ENCODE measurements at places on chromosomes 2 and 18.

DNA sequence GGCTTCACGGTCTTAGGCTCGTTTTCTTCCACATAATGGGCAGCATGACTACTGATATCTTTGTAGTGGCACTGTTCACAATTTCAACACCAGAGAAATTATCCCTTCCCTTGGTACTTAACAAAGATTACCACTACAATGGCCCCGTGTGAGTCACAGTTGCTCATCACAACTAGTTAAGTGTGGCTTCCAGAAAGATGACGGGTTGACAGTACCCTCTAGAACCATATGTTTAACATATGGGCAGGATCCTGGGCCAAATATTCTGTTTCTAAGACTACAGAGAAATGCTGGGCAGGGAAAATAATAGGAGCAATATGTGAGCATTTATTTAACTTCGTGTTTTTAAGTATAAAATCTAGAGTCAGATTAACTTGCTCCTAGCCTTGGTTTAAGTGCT, 780.1 kb upstream of the LINC00305 start:
- DNase-seq = no peak

- no peak for DNase-seq
Observed at GRCh38 chr2:9800975-9801726, 42.1 kb upstream of the TAF1B start.

DNA sequence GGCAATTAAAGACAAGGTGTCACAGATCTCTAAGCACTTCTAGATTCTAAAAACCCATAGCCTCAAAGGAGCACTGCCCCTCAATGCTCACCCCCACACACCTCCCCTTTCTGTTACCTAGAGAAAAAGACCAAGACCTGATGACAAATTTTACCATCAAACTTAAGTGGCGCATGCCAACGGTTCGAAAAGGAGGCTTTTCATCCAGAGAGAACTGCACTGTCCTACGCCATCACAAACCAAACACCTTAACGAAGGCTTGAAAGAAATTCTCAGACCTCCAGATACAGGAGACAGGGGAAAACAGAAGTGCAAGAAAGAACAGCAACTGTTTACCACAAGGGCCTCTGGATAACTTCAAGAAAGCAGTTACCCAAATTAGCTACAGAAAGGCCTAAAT, 2.0 kb upstream of the ZC3H6 start:
- DNase-seq = no peak

DNA sequence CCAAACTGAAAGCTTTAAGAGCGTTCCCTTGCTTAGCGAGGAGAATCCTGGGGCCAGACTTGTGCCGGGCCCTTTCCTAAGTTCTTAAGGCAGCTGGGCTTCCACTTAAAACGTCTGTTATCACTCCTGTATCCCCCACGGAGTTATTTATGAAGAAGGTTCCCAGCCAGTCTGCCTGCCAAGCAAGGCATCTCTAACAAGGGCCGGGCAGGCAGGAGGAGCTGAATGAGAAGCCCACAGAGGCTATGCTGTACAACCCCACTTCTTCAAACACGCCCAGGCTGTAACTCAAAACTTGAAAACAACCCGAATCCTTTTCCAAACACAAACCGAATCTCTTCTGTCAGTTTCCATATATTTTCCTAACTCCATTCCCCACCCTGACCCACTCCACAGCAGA, 39.0 kb upstream of the ZFP36L2 start:
- DNase-seq = no peak

DNA sequence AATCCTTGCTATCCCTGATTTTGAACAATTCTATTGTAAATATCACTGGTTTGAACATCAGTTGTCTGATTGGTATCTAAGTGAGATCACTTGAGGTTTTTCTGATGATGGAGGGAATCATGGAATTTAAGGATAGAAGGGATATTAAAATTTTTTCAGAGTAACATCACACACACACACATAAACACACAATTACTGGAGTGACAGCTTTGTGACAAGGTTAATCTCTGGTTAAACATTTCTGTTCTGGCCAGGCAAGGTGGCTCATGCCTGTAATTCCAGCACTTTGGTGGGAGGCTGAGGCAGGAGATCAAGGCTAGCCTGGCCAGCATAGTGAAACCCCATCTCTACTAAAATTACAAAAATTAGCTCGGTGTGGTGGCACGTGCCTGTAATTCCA, 85.3 kb downstream of the SOCS6 start:
- DNase-seq = no peak

- DNase-seq = no peak
Observed at GRCh38 chr18:45557287-45557686, 58.0 kb upstream of the SLC14A2 start.

- no peak for DNase-seq
Observed at GRCh38 chr2:42495234-42495581, 1.4 kb upstream of the KCNG3 start.

GRCh38 chr18:7205346-7205745, 25.5 kb upstream of the LRRC30 start:
- DNase-seq = no peak

GRCh38 chr2:45255563-45255962, 246.3 kb upstream of the SIX2 start:
- no peak for DNase-seq

GRCh38 chr2:191521608-191522208, 156.2 kb upstream of the NABP1 start:
- DNase-seq = peak; percentile 7

- DNase-seq = no peak
Observed at GRCh38 chr2:41878056-41878455, 169.8 kb upstream of the PKDCC start.

- no peak for DNase-seq
Observed at GRCh38 chr2:190767821-190768220, 112.8 kb upstream of the GLS start.

DNA sequence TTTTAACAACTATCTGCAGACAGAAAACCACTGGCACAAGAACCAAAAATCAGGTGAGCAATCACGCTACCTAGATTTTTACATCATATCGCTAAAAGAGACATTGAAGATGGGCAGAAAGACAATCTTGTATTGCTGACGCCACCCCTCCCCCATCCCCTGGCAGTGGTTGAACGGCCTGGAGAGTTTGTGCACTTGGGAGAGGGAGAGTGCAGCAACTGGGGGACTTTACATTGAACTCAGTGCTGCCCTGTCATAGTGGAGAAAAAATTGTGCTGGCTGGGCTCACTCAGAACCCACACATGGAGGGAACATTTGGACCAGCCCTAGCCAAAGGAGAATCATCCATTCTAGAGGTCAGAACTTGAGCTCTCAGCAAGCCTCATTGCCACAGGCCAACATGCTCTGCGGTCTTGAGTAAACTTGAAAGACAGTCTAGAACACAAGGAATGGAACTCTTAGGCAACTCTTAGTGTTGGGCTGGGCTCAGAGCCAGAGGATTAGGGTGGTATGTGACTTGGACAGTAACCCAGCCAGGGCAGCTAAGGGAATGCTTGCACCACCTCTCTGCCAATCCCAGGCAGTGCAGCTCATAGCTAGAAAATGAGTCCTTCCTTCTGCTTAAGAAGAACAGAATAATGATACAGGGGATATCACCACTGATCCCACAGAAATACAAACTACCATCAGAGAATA, 220.0 kb upstream of the CYP26B1 start:
- DNase-seq = no peak

- peak; percentile 35 for DNase-seq
Observed at GRCh38 chr2:188798159-188798558, 176.0 kb upstream of the COL3A1 start.

GRCh38 chr2:190627448-190628412, 21.2 kb upstream of the NAB1 start:
- peak; percentile 15 for DNase-seq

DNA sequence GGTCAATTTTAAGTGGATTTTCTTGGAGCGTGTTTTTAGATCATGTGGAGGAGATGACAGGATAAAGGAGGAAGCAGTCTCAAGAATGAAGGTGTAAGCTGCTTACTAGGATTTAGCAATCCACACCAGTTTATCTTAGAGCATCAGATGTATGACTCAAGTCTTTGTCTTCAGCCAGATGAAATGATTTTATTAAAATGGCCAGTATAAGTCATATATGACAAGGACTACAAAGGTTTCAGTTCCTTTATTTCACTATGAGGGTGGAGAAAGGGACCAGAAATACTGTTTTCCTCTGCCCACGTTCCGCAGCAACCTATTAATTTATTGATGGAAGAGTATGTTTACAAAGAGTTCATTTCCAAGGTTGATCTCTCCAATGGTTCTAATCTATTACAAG, 970.5 kb upstream of the SLC39A10 start:
- no peak for DNase-seq

GRCh38 chr2:226903179-226903578, 67.3 kb downstream of the RHBDD1 start:
- DNase-seq = no peak

- DNase-seq = peak; percentile 45
Observed at GRCh38 chr18:76205906-76206305, 289.1 kb downstream of the ZNF516 start.

GRCh38 chr2:74183878-74184277, 5.2 kb upstream of the MOB1A start:
- DNase-seq = no peak

DNA sequence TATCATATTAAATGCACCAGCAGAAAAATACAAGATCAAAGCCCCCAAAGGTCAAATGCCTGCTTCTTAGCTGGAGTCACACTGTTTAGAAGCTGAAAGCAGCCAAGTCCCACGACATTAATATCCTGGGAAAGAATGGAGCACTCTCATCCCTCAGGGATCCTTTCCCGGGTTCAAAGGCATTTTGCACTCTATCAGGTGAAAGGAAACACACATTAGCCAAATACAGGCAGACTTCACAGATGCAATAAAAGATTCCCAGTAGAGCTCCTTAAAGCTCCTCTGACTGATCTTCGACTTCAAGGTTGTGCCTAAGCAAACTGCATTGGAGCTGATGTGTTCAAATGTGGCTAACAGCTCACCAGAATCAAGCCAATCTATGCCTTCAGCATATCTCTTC, 158.4 kb downstream of the RNF152 start:
- no peak for DNase-seq

DNA sequence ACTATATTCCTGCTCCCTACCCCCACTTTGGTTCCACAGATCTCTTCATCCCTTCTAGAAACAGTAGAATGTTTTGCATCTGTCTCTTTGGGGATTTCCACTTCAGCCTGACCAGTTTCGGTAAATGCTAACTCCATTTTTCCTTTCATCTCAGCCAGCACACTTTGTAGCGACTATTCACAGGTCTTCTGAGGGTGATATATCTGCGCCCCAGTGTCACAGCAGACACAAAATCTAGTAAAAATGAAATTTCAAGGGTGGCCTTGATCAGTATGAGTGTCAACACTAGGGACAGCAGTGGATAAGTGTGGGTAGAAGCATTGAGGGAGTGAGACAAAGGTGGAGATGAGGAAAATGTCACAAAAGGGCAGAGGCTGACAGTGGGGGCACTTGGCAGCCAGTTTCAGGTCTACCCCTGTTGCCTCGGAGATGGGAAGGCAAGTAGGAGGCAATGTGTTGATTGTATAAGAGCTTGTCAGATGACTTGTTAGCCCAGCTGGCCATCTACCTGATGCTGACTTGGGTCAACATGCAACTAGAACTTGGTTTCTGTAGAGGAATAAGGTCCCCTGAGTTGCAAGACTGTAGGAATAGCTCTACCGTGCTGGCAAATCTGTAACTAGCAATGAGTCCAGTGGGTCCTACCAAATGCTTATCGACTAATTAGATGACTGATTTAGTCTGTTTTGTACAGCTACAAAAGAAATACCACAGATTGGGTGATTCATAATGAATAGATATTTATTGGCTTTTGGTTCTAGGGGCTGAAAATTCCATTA, 60.7 kb downstream of the CXCR4 start:
- DNase-seq = no peak

DNA sequence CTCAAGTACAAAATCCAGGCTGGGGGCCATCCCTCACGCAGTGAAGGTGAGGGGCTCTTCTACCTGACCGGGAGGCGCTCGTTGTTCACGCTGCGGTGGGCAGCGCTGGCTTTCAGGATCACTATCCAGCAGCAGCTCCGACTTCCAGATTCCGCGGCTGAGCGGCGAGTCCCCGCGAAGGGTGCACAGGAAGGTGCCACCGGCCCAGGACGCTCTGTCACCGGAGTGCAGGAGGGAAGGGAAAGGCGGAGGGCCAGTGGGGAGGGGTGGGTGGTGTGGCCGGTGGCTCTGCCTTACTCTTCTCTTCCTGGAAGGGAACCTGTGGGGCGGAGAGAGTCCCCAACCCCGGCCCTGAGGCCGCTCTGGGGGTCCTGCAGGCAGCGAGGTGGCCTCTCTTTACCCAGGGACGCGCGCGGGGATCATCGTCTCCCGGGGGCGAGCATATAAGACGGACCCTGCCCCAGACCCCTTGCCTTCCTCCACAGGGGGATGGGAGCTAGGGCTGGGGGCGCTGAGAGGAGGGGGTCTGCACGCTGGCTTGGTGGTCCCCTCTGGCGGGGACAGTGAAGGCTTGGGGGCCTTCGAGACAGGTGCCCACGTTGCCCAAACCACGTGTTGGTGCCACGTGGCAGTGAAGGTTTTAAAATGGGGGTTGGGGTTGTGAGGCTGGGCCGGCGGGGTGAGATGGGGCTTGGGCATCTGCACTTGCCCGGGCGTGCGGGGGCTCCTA, 26.9 kb upstream of the HS6ST1 start:
- DNase-seq = no peak

DNA sequence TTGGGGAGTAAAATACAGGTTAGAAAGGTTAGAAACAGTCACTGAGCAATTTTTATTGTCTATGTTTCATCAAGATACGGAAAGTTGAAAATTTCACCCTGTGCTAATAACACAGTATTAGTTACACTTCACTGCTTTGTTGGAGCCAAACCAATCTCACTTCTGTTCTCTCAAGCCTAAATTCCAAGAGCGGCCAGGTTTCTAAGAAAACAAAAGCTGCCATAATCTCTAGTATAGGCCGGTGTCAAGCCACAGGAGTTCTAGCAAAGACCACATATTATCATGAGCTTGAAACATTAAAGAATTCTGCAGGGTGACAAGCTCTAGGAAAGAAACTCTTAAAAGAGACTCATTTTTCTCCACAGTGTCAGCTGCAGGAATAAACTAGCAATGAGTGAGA, 128.7 kb downstream of the TXNL1 start:
- DNase-seq = no peak

- DNase-seq = no peak
Observed at GRCh38 chr2:134083548-134083947, 170.3 kb upstream of the MGAT5 start.

- DNase-seq = no peak
Observed at GRCh38 chr18:50816419-50817166, 3.2 kb downstream of the MRO start.

DNA sequence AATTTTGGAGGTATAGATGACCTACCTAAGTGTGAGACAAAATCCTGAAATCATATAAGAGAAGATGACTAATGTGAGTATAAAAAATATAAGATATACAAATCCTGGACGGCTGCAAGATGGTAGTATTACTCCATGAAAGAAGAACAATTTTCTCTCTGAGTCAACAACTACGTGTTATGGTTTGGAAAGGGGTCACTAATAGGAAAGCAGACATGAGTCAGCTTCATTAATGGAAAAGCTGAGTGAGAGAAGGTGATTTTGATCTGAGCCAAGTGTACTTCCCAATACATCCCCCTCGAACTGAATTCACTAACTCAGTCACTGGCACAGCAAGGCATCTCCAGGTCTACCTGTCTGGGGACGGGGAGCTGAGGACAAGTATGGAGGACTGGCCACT, 20.1 kb upstream of the SELENOI start:
- no peak for DNase-seq

GRCh38 chr2:177314194-177314593, 49.7 kb upstream of the NFE2L2 start:
- DNase-seq = no peak

- no peak for DNase-seq
Observed at GRCh38 chr2:8324901-8325300, 357.0 kb upstream of the ID2 start.

- peak; percentile 67 for DNase-seq
Observed at GRCh38 chr2:177147093-177147694, 65.4 kb upstream of the HNRNPA3 start.

- no peak for DNase-seq
Observed at GRCh38 chr2:26591619-26592505, 49.3 kb downstream of the CIB4 start.

Data from DMS153 (cell line).